ENCODE measurements at places on chromosomes 5 and 9.
A peak's percentile ranks its signal among the peaks of the same experiment; 100 is the strongest.

DNA sequence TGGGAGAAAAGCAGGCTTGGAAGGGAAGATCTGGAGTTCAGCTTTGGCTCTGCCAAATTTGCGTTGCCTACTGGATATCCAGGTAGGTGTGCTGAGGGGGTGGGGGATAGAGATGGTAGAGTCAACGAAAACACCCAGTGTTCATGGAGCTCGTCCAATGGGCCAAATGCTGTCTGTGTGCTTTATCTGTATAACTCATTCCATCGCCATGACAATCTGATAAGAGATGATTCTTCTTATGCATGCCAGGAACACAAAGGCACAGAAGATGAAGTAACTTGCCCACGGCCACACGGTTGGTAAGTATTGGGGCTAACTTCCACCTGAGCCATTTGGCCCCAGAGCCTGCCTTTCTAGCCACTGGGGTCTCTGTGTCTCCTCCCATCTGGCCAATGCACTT is 53.2 kb downstream of the BOD1 start:
- DNase-seq, result no peak

DNA sequence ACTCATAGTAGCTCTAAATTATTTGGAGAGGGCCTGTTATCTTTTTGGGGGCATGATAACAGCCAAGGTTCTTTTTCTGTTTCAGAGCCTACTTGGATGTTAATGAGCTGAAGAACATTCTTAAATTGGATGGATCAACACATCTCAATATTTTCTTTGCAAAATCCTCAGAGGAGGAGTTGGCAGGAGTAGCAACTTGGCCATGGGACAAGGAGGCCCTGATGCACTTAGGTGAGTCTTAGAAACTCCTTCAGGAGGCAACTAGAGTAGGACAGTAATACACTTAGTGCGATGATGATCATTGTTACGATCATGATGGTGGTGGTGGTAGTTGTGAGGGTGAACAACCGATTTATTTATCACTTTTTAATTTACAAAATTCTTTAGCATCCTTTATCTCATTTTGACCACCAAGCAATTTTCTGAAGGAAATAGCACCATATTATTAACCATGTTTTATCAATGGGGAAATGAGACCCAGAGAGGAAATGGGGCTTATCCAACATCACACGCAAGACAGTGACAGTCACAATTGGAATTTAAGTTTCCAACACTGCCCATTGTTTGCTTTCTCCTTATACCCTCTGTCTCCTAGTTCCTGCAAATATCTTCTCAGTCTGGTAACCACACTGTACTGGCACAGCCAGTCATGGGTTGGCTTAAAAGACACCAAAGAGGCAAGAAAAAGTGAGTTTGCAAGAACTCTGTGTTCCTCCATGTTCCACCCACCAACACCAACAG is 54.0 kb downstream of the PAPPA start:
- no peak for DNase-seq

DNA sequence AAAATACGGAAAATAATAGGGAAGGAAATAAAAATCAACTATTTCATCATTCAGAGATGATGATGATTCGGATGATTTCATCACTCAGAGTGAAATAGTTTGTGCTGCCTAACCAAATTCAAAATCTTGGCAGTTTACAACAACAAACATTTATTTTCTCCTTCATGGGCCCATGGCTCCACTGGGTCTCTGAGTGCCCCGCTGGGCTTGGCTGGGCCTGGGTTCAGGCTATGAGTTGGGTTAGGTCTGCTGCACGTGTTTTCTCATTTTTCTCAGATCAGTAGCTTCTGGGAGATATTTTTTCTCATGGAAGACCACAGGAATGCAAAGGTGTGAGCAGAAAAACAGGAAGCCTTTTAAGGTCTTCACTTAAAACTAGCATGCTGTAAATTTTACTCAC is 24.0 kb upstream of the F2RL1 start:
- no peak for DNase-seq

DNA sequence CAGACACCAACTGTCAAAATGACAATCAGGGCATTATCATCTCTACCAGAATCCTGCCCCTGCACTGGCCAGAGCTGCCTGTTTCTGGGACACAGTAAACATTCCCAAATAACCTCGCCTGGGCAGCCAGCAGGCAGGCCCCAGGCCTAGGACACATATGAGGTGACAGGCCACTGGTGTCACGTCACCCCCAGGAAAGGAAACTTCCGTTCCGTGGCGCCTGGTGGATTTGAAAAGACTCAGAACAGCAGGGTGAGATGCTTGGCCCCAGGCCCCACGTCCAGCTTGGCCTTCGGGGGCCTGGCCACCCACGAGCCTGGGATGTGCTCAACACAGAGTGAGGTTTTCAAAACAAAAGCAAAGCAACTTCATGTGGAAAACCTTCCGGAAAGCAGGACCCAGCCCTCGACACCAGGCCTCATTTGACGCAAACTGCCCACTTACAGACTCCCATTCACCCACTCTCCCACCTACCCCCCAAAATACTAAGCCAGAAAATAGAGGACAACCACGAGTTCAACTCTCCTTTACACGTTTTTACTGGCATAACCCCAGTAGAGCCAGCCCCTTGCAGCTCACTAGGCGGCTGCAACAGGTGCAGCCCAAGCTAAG is 1.2 kb downstream of the SEMA4D start:
- peak; percentile 70 for DNase-seq

DNA sequence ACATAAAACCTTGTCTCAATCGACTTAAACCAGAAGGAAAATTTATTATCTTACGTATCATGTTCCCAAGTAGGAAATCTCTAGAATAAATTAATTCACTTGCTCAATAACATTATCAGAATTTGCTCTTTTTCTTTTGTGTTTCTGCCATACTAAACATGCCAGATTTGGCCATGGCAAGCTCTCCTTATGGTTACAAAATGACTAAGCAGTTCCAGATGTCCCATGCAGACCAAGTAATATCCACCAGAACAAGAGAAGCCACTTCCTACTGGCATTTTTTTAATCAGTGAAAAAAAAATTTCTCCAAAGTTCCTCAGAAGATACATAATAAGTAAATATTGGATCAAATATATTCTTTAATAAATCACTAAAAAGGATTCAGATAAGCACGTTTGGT is 25.2 kb upstream of the ADAMTS6 start:
- no peak for DNase-seq

- no peak for DNase-seq
Observed at GRCh38 chr9:129553277-129553676, 67.6 kb downstream of the C9orf50 start.

DNA sequence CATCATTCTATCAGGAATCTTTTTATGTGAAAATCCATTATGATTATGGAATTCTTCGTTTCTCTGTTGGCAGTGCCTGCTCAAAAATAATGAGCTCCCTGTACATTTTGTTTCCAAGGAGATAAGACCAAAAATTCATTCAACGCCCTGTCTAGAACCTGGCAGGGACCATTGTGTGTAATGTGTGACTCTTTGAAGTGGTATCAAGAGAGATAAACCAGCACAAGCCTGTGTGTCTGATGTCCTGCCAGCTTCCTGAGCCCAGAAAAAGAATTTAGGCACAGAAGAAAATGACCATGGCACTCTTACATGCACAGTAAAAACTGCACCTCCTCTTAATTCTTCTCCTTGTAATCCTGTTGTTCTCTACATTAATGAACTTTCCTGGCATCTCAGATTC is 177.4 kb downstream of the SAXO1 start:
- DNase-seq, result no peak

GRCh38 chr5:88606626-88607025 is 276.4 kb downstream of the MEF2C start:
- no peak for DNase-seq

GRCh38 chr9:112242147-112242804 is 67.2 kb upstream of the SUSD1 start:
- DNase-seq, result no peak

DNA sequence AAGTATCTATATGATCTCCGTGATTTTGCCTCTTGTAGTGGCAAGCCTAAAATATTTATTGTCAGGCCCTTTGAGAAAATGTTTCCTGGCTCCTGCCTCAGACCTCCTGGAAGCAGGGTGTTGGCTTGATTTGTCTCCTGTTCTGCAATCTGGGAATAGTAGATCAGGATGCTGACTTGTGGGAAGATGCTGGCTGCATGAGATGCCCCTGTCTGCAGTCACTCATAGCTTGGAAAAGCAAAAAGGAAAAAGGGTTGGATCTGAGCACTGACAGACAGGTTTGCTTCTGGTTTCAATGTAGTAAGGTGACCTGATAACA is 16.7 kb downstream of the TJP2 start:
- no peak for DNase-seq

DNA sequence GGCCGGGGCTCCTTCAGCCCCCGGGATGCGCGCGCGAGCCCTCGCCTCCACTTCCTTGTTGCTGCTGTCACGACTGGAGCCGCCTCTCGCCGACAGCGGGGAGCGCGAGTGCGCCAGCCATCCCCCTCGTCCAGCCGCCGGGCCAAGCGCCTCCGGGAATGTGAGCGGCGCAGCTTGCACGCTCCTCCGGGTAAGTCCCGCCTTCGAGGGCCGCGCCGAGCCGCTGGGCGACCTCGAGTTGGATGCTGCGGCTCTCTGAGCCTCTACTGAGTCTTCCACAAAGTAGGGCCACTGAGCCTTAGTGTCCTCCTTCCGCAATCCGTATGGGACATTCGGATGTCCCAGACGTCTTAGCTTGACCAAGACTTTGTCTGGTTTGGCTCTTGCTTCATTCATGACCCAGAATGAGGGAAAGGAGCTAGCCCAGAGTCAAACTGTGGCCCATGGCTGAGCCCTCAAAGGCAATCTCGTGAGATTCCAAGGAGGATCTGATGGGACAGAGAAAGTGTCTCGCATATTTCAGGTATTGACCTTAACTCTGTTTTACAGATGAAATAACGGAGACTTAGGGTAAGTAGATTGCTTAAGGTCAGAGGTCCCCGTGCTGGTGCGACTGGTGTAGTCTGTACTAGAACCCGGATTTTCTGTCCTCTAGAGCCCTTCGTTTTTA is 586 bp downstream of the HMGXB3 start:
- DNase-seq, result peak; percentile 65

- DNase-seq, result no peak
Observed at GRCh38 chr5:80216096-80216495, 39.8 kb downstream of the SERINC5 start.

- no peak for DNase-seq
Observed at GRCh38 chr9:118088090-118088489, 383.9 kb downstream of the TLR4 start.

- no peak for DNase-seq
Observed at GRCh38 chr9:130927995-130928900, 10.8 kb downstream of the FIBCD1 start.

DNA sequence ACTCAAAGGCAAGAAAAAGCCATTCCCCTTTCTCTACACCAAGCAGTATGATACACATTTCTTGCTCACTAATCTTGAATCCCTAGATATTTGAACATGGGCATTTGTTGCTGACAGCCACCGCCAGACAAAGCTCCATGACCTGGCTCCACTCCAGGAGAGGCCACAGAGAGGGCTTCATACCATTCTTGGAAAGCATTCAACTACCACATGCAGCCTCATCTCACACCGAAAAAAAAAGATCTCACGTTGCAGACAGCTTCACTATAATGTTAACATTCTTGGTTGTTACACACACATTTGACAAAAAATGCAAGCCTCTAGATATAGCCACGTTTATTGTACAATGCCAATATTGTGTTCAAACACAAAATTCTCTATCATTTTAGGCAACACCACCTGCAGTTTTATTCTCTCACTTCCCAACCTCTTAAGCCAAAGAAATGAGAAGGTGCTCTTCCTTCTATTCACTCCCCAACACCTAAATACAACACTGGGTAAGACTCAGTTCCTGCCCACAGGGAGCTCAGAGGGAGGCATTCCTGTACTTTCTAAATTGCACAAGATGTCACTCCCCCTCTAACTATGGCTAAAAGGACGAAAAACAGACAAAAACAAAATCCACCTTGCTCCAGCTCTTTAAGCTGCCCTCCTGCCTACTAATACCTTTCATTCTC is 222.4 kb downstream of the TSSK1B start:
- DNase-seq, result no peak

DNA sequence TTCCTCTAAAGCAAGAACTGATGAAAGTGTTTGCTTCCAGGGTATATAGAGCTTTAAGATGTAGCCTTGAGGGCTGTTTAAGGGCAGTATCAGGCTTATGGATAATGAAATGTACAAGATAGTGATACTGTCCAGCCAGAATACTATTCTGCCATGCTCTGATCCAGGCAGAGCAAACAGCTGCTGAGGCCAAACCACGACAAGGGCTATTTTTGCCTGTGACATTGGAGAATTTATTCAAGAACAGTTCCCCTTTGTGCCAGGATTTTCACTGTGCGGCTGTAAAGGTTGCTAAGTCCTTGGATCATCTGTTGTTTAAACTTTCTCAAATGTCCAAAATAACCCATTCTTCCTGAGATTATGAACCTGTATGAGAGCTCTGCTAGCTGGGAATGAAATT is 70.4 kb downstream of the OTP start:
- no peak for DNase-seq

GRCh38 chr9:13860019-13860418 is 453.9 kb downstream of the NFIB start:
- no peak for DNase-seq

DNA sequence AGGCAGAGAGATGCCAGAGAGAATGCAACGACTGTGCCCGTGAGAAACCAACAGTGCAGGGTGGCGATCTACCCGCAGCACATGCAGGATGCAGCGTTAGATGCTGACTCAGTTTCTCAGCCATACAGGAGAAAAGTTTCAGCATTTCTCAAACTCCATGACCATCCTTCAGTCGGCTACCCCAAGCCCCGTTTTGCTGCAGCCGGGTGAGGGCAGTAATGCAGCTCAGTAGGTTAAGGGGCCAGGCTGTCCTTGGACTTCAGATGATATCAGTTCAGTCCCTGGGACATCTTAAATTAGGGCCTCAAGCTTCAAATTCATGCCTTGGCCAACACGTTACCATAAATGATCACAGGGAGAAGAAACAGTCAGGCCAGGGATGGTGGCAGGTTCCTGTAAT is 125.5 kb downstream of the PALM2AKAP2 start:
- DNase-seq, result no peak

Measured in activated CD4-positive, alpha-beta T cell treated with anti-CD3 and anti-CD28 coated beads for 36 hours (primary cell).